ENCODE measurements at places on chromosomes 7 and 10.

- DNase-seq: no peak
Measured at GRCh38 chr10:46549171-46550075, 7.0 kb downstream of the GPRIN2 start.

DNA sequence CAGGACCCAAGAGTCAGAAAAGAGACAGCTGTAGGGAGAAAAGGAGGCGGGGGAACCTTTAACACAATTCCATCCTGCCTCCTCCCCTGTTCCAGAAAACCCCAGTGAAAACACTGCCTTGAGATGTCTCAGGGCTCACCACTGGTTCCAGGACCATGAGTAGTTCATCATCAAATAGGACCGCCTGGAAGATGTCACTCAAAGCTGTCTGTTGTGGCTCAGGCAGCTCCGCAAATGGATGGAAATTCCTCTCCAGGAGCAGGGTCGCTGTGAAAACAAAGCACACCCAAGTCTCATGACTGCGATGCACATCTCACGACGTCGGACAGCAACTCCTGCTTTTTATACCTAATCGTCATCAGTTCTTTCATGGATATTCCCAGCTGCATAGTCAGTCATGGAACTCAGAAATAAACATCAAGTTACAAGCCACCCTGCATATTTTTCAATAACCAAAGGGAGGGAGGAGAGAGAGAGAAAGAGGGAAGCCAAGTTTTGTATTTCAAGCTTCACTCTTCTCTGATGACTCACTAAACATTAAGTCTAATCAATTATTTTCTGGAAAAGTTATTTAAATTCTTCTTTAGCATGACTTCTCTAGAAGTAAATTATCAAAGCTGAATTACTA, 49.2 kb downstream of the GSDME start:
- DNase-seq: no peak

GRCh38 chr7:24457219-24457558, 116.1 kb upstream of the PALS2 start:
- no peak for DNase-seq

- DNase-seq: no peak
Measured at GRCh38 chr7:81268551-81268950, 349.7 kb upstream of the SEMA3C start.

- DNase-seq: no peak
Measured at GRCh38 chr7:139702313-139702731, 75.5 kb downstream of the HIPK2 start.

GRCh38 chr10:6027929-6028328, 34.2 kb downstream of the IL2RA start:
- no peak for DNase-seq

- no peak for DNase-seq
Measured at GRCh38 chr10:69344591-69345252, 66.4 kb downstream of the HK1 start.

DNA sequence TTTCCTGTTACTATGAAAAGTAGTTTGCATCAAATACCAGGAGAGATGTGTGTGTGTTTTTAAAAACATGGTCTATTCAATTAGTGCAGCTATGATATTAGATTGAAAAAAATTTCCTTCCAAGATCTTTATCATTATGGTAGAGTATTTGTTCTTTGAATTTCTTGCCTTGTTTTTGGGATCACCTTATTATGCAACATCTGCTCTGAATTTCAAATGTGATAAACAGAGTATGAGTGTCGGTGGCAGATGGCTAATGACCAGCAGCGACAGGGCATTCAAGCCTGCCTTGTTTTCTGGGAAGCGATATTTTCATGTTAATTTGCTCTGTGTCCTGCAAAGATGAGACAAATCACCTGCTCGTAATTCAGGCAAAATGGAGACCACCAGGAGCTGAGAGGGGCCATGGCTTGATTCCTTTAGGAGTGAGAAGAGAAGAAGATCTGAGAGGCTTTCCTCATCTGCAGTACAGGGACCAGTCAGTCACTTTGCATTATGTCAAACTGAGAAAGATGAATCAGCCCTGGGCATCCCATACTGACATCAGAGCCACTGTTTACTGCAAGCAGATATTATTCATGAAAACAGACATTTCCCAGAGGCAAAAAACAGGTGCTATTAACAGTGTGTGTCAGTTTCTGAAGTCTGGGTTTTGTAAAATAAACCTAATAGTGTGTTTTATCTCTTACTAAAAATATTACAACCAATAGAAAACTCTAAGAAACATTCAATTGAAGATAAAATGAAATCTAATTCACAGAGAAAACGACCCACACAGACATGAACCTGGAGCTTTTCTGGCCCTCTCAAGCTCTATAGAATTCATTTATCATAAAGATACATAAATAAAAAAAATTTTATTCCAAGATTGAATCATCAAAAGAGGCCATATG, 67.6 kb downstream of the CDK6 start:
- no peak for DNase-seq

GRCh38 chr7:46461334-46461777, 540.3 kb upstream of the IGFBP3 start:
- no peak for DNase-seq

DNA sequence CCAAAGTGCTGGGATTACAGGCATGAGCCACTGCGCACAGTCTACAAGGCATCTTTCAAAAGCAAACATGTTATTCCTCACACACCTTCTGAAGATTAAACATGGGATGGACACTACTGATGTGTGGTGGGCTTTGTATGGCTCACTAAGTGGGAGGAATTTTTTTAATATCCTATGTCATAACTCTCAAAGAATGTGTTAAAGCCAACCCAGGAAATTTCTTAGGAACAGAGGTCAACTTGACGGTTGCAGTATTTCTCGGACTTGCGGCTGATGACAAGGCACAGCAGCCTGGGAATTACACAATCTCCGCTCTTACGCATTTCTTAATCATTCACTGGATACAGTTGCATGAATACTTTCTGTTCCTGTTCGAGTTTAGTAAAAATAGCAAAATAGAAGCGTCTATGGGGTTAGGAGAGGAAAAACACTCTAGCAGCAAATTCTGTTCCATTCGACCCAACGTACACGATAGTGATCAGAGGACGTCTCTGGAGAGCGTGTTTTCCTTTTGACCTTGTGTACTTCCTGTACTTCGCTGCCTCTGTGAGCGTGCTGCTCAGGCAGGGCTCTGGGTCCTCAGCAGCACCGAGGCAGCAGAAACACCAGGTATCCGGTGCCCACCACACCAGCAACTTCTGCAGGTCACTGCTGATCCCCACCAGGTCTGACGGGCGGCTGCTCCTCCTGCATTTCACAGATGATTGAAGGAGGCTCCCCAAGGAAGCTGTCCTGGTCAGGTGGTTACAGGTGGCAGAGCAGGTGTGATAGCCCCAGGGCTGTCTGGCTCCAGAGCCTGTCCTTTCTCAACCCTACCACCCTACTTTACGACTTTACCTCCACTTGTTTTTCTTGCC, 26.4 kb upstream of the SRGN start:
- DNase-seq: peak; percentile 92

GRCh38 chr10:9814285-9814864, 1203.3 kb upstream of the CELF2 start:
- DNase-seq: no peak

DNA sequence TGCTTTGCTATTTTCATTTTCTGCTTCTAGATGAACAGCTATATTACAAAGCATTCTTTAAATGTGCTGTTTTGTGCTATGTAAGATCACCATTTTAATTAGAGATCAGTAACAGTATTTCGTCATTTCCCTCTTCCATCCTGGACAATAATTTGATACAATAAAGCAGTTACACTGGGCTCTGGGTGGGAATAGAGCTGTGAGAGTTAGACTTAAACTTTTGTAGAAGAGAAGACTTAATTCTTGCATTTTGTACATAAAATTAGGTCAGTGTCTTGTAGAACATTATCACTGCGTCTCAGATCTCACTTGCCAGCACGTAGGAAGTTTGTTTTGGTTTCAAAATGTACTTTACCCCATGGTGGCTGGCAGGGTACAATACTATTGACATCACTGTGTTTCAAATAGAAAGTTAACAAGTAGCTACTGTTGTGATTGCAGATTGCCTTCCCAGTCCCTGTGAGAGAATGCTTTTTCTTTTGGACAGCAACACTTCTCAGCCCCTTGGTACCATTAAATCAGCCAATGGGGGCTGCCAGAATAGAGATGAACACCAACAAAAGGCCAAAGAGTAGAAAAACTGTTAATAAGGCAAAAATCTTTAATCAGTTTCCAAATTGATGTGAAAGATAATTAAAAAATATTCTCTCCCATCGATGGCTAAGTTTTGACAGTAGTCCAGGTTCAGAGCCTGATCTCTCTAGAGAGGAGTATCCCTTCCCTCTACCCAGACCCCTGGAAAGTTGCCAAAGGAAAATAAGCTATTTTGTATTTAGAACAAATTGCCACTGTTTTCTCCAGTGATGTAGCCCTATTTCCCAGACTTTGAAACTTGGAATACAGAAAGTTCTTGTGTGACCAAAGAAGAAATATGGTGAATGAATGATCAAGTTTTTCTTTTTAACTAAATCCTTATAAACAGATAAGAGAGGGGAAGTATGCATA, 35.1 kb downstream of the SMNDC1 start:
- DNase-seq: peak; percentile 34

GRCh38 chr7:150451097-150451793, 815 bp downstream of the GIMAP8 start:
- peak; percentile 89 for DNase-seq

DNA sequence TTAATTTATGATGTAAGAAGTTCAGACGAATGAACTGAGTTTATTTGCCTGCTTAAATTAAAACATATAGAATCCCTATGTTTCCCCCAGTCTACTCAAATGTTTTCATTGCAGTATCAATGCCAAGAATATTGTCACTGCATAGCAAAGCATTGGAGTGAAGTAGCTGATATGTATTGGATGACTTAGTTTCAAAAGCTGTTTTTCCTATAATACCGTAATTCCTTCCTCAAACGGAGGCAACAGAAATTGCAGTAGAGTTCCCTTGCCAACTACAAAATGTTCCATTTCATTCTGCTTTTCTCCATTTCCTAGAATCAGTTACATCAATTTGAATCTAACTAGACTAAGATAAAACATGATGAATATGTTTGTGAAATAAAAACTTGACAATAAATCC, 174.1 kb downstream of the CNTNAP2 start:
- DNase-seq: no peak

DNA sequence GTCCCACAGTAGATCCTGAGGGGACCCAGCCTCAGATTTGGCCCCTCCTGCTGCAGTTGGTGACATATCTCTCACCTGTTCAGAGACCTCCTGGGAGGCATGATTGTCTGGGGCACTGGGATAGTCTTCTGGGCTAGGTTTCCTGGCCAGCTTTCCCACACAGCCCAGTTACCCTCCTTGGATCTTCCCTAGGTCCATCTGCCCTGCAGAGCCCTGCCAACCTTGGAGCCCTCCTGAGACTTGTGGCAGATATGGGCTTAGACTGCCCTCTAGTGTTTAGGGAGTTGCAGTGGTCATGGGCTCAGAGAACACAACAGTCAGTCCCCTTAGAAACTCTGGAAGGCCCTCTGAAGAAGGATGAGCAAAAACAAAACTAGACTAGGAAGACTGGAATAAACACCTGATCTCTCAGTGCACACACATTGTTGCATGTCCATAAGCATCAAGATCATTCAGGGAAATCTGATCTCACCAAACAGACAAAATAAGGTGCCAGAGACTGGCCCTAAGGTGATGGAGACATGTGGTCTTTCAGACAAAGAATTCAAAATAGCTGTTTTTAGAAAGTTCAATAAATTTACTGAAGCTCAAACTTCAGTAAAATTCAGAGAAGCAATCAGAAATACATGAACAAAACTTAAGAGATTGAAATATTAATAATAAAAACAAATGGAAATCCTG, 324.6 kb downstream of the ATRNL1 start:
- peak; percentile 65 for DNase-seq

GRCh38 chr7:149669121-149669818, 104.1 kb downstream of the ZNF467 start:
- DNase-seq: peak; percentile 44

DNA sequence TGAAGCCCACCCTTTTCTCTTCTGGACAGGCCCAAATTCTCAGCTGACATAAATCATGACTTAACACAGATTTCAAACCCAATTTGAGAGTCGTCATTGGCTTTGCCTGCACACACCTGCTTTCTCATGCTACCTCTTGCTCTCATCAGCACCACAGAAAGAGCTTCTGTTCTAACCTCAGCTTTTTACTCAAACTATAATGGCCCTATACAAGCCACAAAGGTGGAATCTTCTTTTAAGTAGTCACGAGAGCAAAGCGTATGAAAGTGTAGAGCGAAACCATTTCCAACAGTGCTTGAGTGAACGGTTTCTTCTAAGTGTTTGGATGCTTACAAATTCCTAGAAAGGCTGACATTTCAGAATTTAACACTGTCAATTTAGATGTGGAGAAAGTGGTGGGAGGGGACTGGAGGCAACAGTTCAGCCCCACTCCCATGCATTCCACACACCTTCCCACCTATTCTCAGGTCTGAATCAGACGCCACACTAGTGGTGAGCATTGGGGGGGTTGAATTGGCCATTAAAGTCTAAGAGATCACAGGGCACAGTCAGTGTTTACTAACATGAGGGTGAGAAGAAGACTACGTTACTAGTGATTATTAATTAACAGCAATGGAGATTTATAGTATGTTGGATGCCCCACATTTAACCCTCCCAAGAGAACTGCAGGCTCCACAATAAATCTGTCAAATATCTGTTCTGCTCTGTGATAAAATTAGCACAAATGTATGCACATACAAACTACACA, 114.0 kb downstream of the PRKCQ start:
- DNase-seq: no peak

- no peak for DNase-seq
Measured at GRCh38 chr10:104678658-104679057, 37.6 kb downstream of the SORCS3 start.

DNA sequence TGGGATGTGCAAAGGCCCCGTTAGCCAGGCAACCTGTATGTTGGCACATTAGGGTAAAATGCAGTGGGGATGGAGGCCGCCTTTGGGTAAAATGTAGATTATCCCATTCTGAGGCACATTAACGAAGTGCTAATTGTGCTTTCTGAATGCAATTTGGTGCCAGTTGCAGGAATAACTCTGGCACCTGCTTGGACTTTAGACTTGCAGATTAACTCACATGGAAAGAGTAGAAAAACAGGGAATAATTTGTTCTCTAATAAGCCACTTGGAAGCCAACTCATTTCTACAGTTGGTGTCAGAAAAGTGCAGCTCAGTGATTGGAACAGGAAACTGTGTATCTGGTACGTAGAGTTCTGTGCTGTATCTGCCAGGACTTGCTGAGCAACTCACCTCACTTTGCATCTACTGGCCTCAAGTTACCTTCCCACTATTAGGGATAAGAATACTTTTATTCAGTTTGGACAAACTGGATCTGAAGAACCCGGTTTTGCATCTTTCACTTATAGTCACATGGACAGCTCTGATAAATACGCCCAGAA, 377.4 kb upstream of the PODXL start:
- no peak for DNase-seq

GRCh38 chr10:100982916-100983830, 4.1 kb downstream of the MRPL43 start:
- no peak for DNase-seq

DNA sequence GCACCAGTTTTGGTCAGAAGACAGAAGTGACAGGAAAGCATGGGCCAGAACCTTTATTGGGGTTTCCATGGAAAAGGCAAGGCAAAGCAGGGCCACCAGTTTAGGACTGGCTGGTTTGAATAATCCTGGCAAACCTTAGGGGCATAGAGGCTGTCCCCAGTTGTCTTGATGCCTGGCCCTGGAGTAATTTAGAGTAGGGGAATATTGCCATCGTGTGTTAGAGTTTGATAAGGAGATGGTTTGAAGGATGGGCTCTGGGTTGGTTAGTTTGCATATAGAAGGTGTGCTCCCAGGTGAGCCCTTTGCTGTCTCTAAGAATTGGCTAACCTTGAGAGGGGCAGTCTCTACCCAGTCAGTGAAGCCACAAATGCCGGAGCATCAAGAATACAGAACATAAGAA, 79.6 kb downstream of the ZNF777 start:
- DNase-seq: no peak

GRCh38 chr10:101141616-101142532, 10.8 kb downstream of the TLX1 start:
- peak; percentile 90 for DNase-seq

Data from suppressor macrophage (primary cell).